CD4-positive, alpha-beta T cell treated with Interleukin-4 for 1 hour (primary cell): ENCODE measurements at places on chromosomes 4 and X.

DNA sequence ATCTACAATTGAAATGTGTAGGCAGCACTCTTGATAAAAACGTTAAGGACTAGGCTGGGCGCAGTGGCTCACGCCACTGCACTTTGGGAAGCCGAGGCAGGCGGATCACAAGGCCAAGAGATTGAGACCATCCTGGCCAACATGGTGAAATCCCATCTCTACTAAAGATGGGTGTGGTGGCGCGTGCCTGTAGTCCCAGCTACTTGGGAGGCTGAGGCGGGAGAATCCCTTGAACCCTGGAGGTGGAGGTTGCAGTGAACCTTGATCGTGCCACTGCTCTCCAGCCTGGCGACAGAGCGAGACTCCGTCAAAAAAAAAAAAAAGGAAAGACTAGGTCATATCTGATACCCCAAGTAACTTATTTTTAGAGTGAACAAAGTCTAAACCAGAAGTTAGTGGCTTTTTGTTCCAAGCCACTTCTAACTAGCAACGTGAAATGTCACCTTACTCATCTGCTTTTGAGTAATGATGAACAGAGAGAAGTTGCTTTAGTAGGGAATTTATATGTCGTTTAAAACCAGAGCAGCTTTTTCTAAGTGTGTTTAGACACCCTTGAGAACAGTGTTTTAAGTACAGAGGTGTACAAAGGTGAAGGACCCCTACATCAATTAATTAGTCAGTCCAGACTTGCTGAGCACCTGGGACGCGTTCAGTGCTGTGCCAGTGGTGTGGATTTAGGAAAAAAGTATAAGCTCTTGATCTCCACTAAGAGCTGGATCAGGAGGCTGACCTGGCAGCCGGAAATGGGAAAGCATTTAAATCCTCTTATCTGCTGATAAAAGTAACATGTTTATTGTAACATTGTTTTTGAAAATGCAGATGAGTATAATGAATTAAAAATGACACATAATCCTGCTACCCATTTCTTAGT lies 23.5 kb downstream of the SPRY1 start:
- DNase-seq = no peak

GRCh38 chr4:71151054-71151453 lies 157.6 kb downstream of the DCK start:
- DNase-seq = no peak

- no peak for DNase-seq
Measured at GRCh38 chr4:107987916-107988762, 1.6 kb upstream of the HADH start.

DNA sequence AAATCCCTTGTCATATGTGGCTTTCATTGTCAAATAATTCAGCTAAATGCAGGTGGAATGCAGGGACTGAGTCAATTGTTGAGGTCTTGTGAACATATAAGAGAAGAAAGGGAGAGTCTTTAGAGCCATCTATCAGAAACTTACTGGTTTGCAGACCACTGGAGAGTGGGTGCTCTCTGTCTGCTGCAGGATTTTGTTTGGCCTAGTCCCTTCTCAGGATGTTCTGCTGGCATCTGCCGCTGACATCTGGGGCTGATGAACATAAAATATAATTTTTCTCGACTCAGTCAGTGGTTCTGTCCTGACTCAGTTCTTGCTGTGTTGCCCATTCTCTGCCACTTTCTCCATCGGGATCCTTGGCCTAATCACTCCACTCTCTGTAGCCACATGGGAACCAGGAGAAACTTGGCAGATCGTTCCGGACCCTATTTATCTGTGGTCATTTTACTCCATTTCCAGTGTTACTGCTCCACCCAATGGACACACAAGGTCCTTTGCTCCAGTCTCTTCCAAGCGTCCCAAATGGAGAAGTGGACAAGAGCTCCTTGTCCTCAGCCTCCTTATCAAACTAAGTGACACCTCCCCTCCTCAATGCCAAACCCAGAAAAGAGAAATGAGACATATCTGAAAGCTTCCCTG lies 436.2 kb downstream of the FAT4 start:
- no peak for DNase-seq

GRCh38 chrX:121902463-121902862 lies 855.1 kb downstream of the GLUD2 start:
- no peak for DNase-seq

DNA sequence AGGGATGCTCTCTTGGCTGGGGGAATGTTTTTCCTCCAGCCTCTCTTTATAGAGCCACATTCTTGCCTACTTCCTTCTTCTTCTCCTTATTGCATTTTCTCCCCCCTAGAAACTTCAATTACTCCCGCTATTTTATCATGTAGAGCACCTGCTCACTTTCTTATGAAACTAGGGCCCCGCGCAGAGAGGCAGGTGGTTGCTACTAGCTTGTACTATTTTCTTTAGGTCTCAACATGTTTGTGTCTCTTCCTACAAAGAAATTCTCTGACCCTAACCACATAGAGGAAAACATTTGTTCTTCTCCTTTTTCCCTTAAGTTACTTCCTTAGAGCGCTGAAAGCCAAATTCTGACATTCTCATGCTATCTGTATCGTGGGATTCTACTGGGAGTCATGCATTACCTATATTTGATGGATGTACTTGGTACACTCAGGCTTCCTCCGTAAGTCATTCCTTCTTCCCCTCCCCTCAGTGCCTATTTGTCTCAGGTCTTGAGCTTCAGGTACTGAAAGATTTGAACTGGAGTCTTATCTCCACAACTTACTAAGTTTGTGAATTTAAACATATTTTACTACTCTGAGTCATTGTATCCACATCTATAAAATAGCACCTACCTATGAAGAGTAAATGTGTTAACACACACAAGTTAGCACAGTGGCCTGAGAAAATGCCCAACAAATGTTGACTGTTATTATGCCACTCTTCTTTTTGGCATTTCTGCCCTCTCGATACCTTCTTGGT lies 159.1 kb upstream of the LEF1 start:
- no peak for DNase-seq

GRCh38 chr4:138158746-138159297 lies 83.3 kb downstream of the SLC7A11 start:
- DNase-seq = no peak
